ENCODE measurements at places on chromosomes 2 and 18. TPM values are rescaled to one million over a fixed set of nuclear protein-coding genes. Genes with fewer than 3 reads are reported as not detected.

Gene BUB1
- 32.9 TPM for total RNA-seq

Gene LYPD6
- 0.19 TPM for total RNA-seq

Gene SPATA3
- not detected for total RNA-seq

Gene EFHD1
- total RNA-seq = 1.8 TPM

All from A549 treated with ZK216348 at 1 μM for 4 hours (cell line).